A549 treated with RU486 at 1 μM for 4 hours (cell line): ENCODE measurements at places on chromosomes 1 and 21. TPM values are rescaled to one million over a fixed set of nuclear protein-coding genes. Genes with fewer than 3 reads are reported as not detected.

VASH2 gene
- 2.6 to 3.8 TPM (median 3.5 TPM) in 5 replicates for total RNA-seq

ANGPTL3 gene
- total RNA-seq = 0.06 TPM in 1 of 5 replicates, not detected in the others

FOXD2 gene
- total RNA-seq = 0.37 to 0.60 TPM (median 0.43 TPM) in 5 replicates

ATP6V1G3 gene
- total RNA-seq = not detected in 5 replicates

SYPL2 gene
- 0.06 to 0.13 TPM (median 0.10 TPM) in 4 of 5 replicates, not detected in the other for total RNA-seq

TRABD2B gene
- total RNA-seq = 0.34 to 0.94 TPM (median 0.54 TPM) in 5 replicates

FH gene
- total RNA-seq = 89.2 to 97.6 TPM (median 96.2 TPM) in 5 replicates

CDC42BPA gene
- 6.4 to 10.8 TPM (median 9.4 TPM) in 5 replicates for total RNA-seq

CD5L gene
- not detected in 5 replicates for total RNA-seq

TNFRSF9 gene
- 3.0 to 4.1 TPM (median 3.3 TPM) in 5 replicates for total RNA-seq

CFHR1 gene
- 0.16 to 0.30 TPM (median 0.23 TPM) in 4 of 5 replicates, not detected in the other for total RNA-seq

CDKN2C gene
- total RNA-seq = 10.4 to 12.7 TPM (median 11.7 TPM) in 5 replicates

HEYL gene
- total RNA-seq = 2.8 to 3.6 TPM (median 3.4 TPM) in 5 replicates

BTBD8 gene
- total RNA-seq = 0.23 to 0.86 TPM (median 0.55 TPM) in 5 replicates

DLGAP3 gene
- 0.17 to 0.25 TPM (median 0.19 TPM) in 5 replicates for total RNA-seq

LCE2C gene
- not detected in 5 replicates for total RNA-seq

SIK1 gene
- 3.0 to 22.2 TPM (median 19.6 TPM) in 5 replicates for total RNA-seq

TMPRSS2 gene
- total RNA-seq = 0.09 to 0.26 TPM (median 0.13 TPM) in 3 of 5 replicates, not detected in the others

FBXO28 gene
- total RNA-seq = 21.4 to 28.2 TPM (median 26.5 TPM) in 5 replicates

CRP gene
- total RNA-seq = not detected in 5 replicates

KIF17 gene
- total RNA-seq = 0.80 to 1.6 TPM (median 1.2 TPM) in 5 replicates

OR2L8 gene
- total RNA-seq = not detected in 5 replicates

NAV1 gene
- 6.3 to 13.7 TPM (median 10.3 TPM) in 5 replicates for total RNA-seq

HPCAL4 gene
- total RNA-seq = 0.22 to 0.35 TPM (median 0.28 TPM) in 5 replicates

KCNT2 gene
- 0.09 to 0.41 TPM (median 0.09 TPM) in 3 of 5 replicates, not detected in the others for total RNA-seq

TMEM61 gene
- 0.35 to 0.42 TPM (median 0.38 TPM) in 4 of 5 replicates, not detected in the other for total RNA-seq

CFHR4 gene
- not detected in 5 replicates for total RNA-seq

WNT3A gene
- 0.03 TPM in 1 of 5 replicates, not detected in the others for total RNA-seq

MYCL gene
- 0.79 to 1.6 TPM (median 1.3 TPM) in 5 replicates for total RNA-seq

CYP4B1 gene
- total RNA-seq = not detected in 5 replicates

C1QB gene
- not detected in 5 replicates for total RNA-seq

AIRE gene
- not detected in 5 replicates for total RNA-seq

NTRK1 gene
- 0.06 to 0.24 TPM (median 0.16 TPM) in 4 of 5 replicates, not detected in the other for total RNA-seq

SH2D5 gene
- 12.4 to 19.2 TPM (median 16.3 TPM) in 5 replicates for total RNA-seq

OR2M3 gene
- total RNA-seq = not detected in 5 replicates

C2CD2 gene
- total RNA-seq = 6.1 to 9.6 TPM (median 8.6 TPM) in 5 replicates

GPR37L1 gene
- total RNA-seq = 0.14 to 0.19 TPM (median 0.16 TPM) in 5 replicates

SOD1 gene
- total RNA-seq = 371 to 454 TPM (median 398 TPM) in 5 replicates

SGIP1 gene
- not detected in 5 replicates for total RNA-seq

SLC35F3 gene
- total RNA-seq = 4.1 to 5.3 TPM (median 5.1 TPM) in 5 replicates

CYP2J2 gene
- total RNA-seq = 0.06 TPM in 1 of 5 replicates, not detected in the others

CYP4A22 gene
- total RNA-seq = not detected in 5 replicates

EPHA2 gene
- total RNA-seq = 95.0 to 145 TPM (median 135 TPM) in 5 replicates

HSPA6 gene
- total RNA-seq = 1.3 to 8.1 TPM (median 2.0 TPM) in 5 replicates

RALGPS2 gene
- 13.1 to 28.5 TPM (median 23.0 TPM) in 5 replicates for total RNA-seq

POU3F1 gene
- 0.11 TPM in 1 of 5 replicates, not detected in the others for total RNA-seq

SLC30A2 gene
- total RNA-seq = 0.08 to 0.13 TPM in 2 of 5 replicates, not detected in the others

RNF186 gene
- not detected in 5 replicates for total RNA-seq

PDC gene
- not detected in 5 replicates for total RNA-seq

NTMT2 gene
- not detected in 5 replicates for total RNA-seq

CD160 gene
- total RNA-seq = 0.52 TPM in 1 of 5 replicates, not detected in the others

TMEM54 gene
- total RNA-seq = 27.6 to 46.9 TPM (median 41.7 TPM) in 5 replicates

VSIG8 gene
- total RNA-seq = 0.07 TPM in 1 of 5 replicates, not detected in the others

HOOK1 gene
- total RNA-seq = 0.17 to 0.94 TPM (median 0.21 TPM) in 5 replicates
